ENCODE measurements at places on chromosomes 7 and 10. TPM values are rescaled to one million over a fixed set of nuclear protein-coding genes. Genes with fewer than 3 reads are reported as not detected.

Gene ACTL6B
- total RNA-seq, result 45.8 TPM

Gene TSPAN33
- total RNA-seq, result 21.5 TPM

DNA sequence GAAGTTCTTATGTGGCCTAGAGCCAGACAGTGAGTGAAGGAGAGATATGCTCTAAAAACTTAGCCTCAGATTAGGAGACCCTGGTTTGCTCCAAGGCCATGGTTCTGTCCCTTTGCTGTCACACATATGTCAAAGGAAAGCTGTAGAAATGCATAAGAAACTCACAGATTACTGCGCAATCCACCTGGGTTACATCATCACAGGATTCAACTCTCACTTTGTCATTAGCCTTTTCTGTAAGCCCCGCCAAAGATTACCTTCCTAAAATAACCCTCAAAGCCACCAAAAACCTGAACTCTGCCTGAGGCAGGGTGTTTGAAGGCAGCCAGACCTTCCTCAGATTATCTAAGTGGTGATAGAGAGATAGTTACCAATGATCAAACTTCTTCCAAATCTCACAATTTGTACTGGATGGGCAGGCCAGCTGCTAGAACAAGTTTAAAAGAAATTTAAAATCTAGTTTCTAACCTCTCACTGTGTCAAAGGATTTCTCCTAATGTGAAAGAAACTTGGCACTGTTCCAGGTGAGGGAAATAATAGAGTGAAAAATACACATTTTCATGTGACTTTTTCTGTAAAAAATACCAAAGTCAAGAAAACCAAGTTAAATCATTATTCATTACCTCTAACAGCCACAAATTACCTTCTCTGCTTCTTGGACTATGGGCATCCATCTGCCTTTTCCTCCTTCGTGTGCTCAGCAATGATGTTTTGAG lies 567.2 kb downstream of the SUGCT start:
- no peak for ATAC-seq

DNA sequence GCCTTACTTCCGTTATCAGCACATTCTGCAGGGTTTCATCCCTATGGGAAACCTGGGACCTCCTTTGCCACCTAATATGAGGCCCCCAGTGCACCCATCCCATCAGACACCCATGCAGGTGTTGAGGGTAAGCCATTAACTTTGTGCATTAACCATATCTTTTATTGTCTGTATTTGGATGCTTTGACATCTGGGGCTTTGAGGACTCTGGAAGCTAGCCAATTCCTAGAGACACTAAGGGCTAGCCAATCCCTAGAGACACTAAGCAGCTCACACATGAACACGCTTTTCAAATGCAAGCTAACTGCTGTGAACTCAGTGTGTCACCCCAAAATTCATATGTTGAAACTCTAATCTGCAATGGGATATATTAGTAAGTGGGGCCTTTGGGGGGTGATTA lies 272.5 kb upstream of the COBL start:
- no peak for ATAC-seq

DNA sequence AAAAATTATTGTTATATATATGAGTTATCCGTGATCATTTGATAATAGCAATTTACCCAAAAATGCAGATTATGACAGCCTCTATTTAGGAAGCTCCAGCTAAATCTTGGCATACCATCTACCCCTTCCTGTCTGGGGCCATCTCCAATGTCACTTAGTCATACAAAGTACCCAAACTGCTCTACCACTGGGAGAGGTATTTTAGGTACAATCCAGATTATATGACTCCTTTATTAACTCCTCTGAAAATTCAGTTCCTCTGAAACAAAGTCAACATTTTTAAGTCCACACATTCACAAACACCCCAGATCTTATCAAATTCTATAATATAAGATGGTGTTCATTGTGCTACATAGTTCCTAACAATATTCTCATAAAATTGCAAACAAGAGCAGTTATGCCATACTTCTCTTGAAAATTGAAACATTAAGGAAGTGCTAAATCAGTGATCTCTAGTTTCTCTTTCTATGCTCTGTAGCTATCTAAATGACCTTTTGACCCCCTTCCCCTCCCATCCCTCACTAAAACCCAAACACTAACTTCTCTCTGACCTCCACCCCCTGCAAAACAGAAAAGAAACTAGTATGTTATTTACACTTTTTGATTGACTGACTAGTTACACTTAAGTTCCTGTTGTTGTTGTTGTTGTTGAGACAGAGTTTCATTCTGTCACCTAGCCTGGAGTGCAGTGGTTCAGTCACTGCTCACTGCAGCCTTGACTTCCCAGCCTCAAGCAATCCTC lies 16.4 kb downstream of the HOXA1 start:
- ATAC-seq, result no peak
